ENCODE measurements at places on chromosomes 6 and 20.

- DNase-seq = no peak
Measured at GRCh38 chr6:38517005-38517404, 122.7 kb downstream of the BTBD9 start.

DNA sequence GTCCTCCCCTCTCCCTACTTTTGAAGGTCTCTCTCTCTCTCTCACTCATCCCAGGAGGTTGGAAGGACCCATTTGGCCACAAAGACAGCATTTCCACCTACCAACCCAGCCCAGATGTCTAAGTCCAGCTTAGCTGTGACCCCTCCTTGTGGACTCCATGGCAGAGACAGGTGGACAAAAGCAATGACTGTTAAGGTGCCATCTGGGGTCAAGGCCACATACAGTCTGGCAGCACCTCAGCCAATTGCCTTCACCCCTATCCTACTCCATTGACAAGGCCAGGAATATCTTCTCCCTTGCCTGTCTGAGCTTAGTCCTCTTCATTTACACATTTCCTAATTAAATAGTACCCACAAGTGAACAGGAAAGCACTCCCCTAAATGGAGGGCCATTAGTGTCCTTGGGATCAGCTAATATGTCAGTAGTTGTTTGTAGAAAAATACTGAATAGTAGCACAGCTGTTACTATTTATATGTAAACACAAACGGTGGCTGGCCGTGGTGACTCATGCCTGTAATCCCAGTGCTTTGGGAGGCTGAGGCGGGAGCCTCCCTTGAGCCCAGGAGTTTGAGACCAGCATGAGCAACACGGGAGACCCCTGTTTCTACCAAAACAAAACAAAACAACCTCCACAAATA is 28.8 kb downstream of the GCM1 start:
- no peak for DNase-seq

DNA sequence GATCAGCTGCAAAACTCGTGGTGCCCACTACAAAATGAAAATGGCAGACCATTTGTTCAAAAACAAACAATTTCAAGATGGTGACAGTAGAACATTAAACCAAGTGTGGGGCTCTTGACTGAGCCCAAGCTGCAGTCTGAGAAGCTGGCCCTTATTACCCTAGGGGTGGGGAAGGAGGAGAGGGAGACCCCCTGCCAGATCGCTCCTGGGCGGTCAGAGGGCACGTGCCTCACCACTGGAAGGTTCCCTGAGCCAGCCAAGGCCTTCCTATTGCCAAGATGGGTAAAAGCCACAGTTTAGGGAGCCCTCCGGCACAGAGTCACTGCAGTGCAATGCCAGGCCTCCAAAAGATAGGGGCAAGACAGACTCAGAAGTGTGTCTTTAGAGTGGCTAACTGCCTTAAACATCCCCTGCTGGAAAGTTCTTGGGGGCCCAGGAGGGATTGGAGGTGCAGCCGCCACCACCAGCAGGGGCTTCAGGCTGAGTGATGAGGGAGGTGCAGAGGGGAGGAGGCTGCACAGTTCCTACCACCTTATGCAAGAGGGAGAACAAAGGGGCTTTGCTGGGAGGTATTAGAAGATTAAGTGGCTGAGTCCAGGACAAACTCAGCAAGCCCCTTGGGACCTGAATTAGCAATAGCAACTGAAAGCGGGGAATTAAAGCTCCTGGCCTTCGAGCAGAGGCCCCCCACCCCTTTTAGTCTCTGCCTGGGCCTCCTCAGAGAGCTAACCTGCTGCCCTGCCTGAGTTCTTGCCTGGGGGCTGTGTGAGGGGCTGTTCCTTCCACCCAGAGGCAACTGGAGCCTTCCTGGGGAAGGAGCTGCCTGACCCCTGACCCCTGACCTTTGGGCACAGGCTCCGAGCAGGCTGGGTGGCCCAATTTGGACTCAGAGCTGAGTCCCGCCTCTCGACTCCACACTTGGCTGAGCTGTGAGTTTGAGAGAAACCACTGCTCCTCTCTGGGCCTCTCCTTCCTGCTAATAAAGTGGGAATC is 88.4 kb downstream of the VEGFA start:
- DNase-seq = no peak

- no peak for DNase-seq
Measured at GRCh38 chr6:80667006-80667405, 560.5 kb downstream of the BCKDHB start.

DNA sequence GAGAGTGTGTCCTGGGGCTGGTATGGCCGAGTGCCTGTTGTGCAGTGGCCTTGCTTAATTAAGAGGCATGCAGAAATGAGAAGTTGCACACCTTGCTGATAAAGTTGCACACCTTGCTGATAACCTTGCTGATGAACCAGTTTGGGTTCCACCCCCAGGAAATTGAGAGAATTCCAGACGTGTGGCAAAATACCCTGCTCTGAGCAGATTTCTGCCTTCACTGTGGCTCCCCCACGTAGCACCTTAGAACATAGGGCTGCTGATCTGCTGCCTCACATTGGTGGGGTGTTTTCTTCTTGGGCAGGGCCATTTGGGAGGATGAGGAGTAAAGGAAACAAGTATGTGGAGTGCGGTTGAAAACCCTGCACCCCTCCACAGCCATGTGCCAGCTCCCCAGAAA is 22.5 kb upstream of the ADRM1 start:
- DNase-seq = no peak

GRCh38 chr6:131015630-131016263 is 47.3 kb downstream of the EPB41L2 start:
- no peak for DNase-seq

DNA sequence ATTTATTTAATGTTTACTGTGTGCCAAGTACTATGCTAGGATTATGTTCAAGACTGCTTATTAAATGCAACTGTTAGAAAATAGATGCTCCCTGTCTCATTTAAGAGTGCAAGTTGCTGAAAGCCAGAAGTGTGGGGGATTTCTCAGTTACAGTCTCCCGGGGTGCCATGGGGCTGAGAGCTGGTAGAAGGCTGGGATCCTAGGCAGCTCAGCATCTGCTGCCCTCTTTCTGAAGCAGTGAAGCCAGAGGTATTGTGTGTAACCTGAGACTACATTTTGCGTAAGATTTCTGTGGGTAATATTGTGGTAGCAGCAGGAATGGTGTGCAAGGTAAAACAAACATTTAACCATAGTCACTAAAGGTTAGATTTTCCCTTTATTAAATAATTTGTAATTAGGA is 120.6 kb downstream of the AKAP7 start:
- no peak for DNase-seq

DNA sequence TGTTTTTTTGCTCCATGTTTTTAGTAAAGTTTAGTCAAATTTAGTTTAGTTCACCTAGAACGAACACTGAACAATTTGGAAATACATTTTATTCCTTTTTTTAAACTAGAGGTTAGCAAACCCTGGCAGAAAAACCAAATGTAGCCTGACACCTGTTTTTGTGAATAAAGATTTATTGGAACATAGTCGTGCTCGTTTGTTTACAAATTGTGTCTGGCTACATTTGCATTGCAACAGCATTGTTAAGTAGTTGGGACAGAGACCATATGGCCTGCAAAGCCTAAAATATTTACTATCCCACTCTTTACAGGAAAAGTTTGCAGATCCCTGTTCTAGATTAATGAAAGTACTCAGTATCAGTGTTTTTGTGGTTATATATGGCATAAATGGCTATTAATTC is 56.9 kb downstream of the CD109 start:
- DNase-seq = no peak

- DNase-seq = no peak
Measured at GRCh38 chr20:32114305-32114960, 4.9 kb downstream of the TM9SF4 start.

GRCh38 chr20:33490934-33491656 is 1.2 kb downstream of the CBFA2T2 start:
- DNase-seq = no peak

DNA sequence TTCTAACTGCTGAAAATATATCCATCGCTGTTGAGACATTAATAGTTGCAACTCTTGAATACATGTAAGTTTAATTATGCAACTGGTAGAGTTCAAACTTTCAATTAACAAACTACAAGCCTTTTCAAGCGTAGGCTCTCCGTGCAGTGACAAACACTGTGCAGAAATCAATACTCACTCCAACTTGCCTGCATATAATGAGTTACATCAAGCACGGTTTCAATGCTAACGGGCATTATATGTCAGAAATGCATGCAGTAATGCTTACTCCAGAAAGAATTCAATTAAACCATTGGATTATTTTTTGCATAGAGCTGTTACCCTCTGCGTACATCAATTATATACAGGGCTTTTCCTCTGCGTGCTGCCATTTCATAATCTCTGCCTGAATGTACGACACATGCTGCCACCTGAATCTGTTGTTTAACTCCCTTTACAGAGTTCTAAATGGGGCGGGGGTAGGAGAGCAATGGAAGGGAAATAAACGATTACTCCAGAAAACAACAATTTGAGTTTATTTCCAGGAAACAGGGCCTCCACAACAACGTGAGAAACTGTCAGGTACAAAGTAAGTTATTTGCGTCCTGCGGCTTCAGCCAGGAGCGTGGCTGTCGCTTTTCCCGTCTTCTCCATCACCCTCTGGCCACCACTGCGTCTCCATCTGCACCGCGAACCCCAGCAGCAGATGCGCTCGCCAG is 1.8 kb downstream of the PTPRK start:
- DNase-seq = no peak

DNA sequence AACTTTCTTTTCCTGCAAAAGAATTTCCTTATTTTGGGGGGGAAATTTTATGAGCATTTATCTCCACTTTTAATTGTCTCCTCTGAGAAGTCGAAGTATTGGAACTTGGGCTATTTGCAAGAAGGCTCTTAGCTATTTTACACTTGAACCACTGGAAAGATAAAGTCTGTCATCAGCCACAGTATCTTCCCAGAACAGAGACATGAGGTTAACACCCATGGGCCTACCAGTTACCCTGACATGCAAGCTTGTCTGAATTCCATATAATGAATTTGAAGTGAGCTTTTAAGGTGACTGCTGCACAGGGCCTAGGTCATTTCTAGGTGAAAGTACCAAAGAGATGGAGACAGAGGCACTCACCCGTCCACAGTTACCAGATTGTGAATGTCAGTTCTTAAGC is 193.1 kb downstream of the SIM1 start:
- no peak for DNase-seq

Data from stimulated activated CD8-positive, alpha-beta memory T cell treated with anti-CD3 and anti-CD28 coated beads, Interleukin-4, amount 100 ng/mL, for 48 hours (primary cell).